ENCODE measurements at places on chromosomes 2 and 18.

GRCh38 chr2:9556121-9556743, 602 bp upstream of the ADAM17 start:
- no peak for DNase-seq

- no peak for DNase-seq
Measured at GRCh38 chr2:190553254-190553653, 18.7 kb upstream of the NEMP2 start.

DNA sequence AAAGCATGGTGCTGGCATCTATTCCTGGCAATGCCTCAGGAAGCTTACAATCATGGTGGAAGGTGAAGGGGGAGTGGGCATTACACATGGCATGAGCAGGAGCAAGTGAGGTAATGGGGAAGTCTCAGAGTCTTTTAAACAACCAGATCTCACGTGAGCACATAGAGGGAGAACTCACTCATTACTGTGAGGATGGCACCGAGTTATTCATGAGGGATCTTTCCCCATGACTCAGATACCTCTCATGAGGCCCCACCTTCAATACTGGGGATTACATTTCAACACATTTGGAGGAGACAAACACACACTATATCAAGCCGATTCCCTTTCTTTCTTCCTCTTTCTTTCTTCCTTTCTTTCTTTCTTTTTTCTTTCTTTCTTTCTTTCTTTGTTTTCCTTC, 47.9 kb upstream of the FANCL start:
- DNase-seq: no peak

- no peak for DNase-seq
Measured at GRCh38 chr18:4232656-4233055, 222.5 kb downstream of the DLGAP1 start.

DNA sequence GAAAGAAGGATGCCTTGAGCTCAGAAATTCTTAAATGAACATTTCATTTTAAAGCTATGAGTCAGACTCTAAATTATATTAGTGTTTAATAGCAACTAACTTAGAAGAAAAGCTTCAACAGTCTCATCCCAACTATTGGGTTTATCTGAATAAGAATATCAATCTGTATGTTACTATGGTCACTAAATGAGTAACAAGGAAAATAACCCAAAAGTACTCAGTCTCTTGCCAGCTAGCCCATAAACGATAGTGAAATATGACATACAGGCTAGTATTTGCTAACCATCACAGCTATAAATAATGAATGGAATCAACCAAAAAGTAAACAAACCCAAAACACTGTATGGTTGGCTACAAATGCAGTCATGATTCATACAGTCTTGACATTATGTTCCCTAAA, 174.9 kb downstream of the RAB3GAP1 start:
- DNase-seq: no peak

GRCh38 chr2:60212181-60212945, 341.1 kb downstream of the BCL11A start:
- DNase-seq: no peak

- DNase-seq: no peak
Measured at GRCh38 chr2:3149441-3150217, 228.0 kb downstream of the EIPR1 start.

- no peak for DNase-seq
Measured at GRCh38 chr18:741931-742512, 29.6 kb upstream of the ENOSF1 start.
